ENCODE measurements at places on chromosomes 5 and 9. TPM values are rescaled to one million over a fixed set of nuclear protein-coding genes. Genes with fewer than 3 reads are reported as not detected.

MCC gene
- total RNA-seq = 55.5 TPM

CDH9 gene
- total RNA-seq = not detected

DNA sequence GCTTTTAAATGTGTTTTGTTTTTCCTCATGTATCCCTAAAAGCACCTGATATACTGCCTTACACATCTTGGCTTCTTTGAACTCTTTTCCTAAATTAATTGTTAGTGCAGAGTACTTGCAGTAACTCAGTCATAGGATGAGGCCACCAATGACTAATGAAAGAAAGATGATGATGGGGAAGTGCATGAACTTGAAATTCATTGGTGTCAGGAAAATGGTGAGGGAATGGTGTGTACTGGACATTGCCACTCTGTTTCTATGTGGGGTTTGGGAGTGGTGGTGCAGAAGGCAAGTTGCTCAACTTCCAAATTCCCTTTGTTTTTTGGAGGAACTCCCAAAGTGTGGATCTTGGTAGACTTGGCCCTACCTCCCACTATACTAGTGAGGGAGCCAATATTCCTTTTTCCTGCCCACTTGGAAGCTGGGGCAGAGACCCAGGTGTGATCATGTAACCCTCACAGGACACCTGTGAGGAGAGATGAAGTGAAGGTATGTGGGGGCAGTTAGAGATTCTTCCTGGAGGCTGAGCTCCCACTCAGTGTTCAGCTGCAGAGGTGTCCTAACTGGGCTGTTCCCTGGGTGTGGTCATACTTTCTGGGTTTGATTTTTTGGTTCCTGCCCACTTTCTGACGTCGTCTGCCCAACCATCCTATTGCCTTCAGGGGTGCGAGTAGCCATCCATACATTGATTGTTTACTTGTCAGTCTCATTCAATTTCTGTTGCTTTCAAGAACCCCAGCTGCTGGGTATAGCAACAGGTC, 298.5 kb downstream of the MAST4 start:
- no peak overlapping the region for H3K27ac ChIP-seq
- no peaks in the 10 kb centered on the region for H3K27me3 ChIP-seq
- no peaks in the 10 kb centered on the region for H3K36me3 ChIP-seq
- no peak for DNase-seq
- no peak overlapping the region for H3K4me3 ChIP-seq
- peaks cover 9% of the 10 kb centered on the region for H3K4me1 ChIP-seq

GRCh38 chr9:89778100-89779090, 173.6 kb downstream of the GADD45G start:
- no peaks in the 10 kb centered on the region for H3K27me3 ChIP-seq
- H3K36me3 ChIP-seq = no peaks in the 10 kb centered on the region
- no peak for DNase-seq
- H3K27ac ChIP-seq = no peak overlapping the region
- no peaks in the 10 kb centered on the region for H3K4me1 ChIP-seq
- H3K4me3 ChIP-seq = no peak overlapping the region

GRCh38 chr5:99694884-99695283, 766.1 kb upstream of the CHD1 start:
- H3K4me3 ChIP-seq = no peak overlapping the region
- H3K27ac ChIP-seq = no peak overlapping the region
- no peaks in the 10 kb centered on the region for H3K36me3 ChIP-seq
- no peak for DNase-seq

GRCh38 chr9:30723656-30724055, 1660.8 kb upstream of the ACO1 start:
- no peak overlapping the region for H3K27ac ChIP-seq
- no peaks in the 10 kb centered on the region for H3K4me1 ChIP-seq
- no peak for DNase-seq
- H3K36me3 ChIP-seq = no peaks in the 10 kb centered on the region

DNA sequence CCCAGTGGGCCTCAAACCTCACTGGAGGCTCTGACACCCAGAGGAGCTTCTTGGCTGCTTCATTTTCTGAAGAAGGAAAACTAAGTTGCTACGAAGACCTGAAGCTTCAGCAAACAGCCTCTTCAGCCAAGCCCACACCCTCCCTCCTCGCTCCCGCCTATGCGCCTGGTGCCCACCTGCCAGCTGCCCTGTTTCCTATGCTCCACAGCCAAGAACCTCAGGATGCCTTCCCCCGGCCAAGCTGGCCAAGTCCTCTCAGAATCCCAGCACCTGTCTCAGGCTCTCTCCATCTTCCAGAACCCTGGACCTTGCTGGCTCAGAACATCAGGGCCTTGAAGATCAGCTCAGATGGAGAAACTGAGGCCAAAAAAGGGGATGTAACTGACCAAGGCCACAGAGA, 60.4 kb downstream of the STK10 start:
- no peak for DNase-seq
- H3K4me3 ChIP-seq = no peak overlapping the region
- peaks cover 36% of the 10 kb centered on the region for H3K36me3 ChIP-seq
- H3K4me1 ChIP-seq = no peaks in the 10 kb centered on the region

G3BP1 gene
- 83.3 TPM for total RNA-seq

DNA sequence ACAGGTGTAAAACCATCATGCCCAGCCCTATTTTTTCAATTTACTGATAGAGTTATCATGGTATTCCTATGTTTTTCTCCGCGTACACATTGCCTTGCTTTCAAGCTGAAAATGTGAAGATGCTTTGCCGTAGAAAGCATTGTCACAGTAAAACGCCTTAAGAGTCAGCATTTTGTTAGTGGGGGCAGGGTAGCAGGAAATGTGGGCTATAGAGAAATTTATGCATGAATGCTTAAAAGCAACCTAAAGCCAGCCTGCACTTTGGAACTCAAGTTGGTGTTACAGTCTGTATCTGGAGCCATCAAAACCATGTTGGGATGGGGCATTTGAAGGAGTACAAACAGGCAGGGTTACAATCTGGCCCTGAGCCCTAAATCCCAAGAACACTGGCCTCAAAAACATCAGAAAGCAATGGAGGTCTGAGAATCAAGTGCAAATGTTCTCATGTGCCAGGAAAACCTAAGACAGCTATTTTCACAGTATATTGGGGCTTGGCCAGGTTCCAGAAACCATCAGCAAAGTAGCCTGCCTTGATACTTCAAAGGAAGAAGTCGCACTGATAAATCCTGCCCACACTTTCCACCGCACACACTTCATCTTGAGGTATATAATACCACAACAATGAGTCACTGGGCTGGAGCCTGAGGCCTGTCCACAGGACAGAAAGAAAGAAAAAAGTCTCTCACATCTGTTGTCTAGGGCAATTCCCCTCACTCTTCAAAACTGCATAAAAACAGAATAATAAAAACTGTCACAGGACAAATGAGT, 313.8 kb downstream of the ENC1 start:
- DNase-seq = peak; percentile 12
- no peaks in the 10 kb centered on the region for H3K4me1 ChIP-seq
- H3K27ac ChIP-seq = no peak overlapping the region
- H3K36me3 ChIP-seq = no peaks in the 10 kb centered on the region
- no peak overlapping the region for H3K4me3 ChIP-seq
- no peaks in the 10 kb centered on the region for H3K27me3 ChIP-seq

- H3K4me3 ChIP-seq = no peak overlapping the region
- DNase-seq = no peak
- no peak overlapping the region for H3K27ac ChIP-seq
- no peaks in the 10 kb centered on the region for H3K36me3 ChIP-seq
- no peaks in the 10 kb centered on the region for H3K27me3 ChIP-seq
Observed at GRCh38 chr9:130542457-130543228, 36.7 kb upstream of the FUBP3 start.

DNA sequence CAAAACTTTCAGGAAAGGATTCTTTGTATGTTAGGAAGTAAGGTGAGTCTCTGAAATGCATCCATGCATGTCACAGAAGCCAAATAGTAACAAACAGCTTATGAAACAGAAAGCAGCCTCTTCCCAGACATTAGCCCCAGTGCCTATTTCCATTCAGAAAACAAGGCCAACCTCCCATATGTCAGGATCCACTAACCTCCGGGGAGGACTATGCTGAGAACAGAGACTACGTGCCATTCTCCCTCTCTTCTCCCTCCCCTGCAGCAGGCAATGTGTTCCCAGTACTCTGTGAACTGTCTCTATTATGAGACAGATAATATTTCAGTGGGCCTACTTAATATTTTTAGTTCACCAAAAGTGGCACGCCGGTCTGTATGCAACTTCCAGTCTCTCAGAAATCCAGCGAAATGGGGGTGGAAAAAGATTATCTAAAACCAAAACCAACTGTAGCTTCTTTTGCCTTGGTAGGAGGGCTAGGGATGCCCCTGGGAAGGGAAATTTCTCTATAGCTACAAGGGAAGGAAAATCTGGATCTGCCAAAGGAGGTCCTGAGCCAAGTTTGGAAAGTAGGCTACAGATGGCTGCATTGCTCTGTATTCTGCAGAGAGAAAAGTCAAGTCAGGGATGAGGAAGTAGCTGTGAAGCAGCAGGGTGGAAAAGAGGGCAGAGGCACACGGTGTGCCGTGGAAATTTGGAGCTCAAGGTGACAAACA, 42.0 kb downstream of the VLDLR start:
- no peaks in the 10 kb centered on the region for H3K36me3 ChIP-seq
- H3K27ac ChIP-seq = no peak overlapping the region
- H3K4me1 ChIP-seq = no peaks in the 10 kb centered on the region
- no peak overlapping the region for H3K4me3 ChIP-seq

GRCh38 chr9:117306032-117306431, 108.8 kb downstream of the ASTN2 start:
- H3K4me3 ChIP-seq = no peak overlapping the region
- H3K4me1 ChIP-seq = no peaks in the 10 kb centered on the region
- no peak overlapping the region for H3K27ac ChIP-seq
- H3K36me3 ChIP-seq = no peaks in the 10 kb centered on the region

FOXD4 gene
- not detected for total RNA-seq

IFNA4 gene
- not detected for total RNA-seq

DNA sequence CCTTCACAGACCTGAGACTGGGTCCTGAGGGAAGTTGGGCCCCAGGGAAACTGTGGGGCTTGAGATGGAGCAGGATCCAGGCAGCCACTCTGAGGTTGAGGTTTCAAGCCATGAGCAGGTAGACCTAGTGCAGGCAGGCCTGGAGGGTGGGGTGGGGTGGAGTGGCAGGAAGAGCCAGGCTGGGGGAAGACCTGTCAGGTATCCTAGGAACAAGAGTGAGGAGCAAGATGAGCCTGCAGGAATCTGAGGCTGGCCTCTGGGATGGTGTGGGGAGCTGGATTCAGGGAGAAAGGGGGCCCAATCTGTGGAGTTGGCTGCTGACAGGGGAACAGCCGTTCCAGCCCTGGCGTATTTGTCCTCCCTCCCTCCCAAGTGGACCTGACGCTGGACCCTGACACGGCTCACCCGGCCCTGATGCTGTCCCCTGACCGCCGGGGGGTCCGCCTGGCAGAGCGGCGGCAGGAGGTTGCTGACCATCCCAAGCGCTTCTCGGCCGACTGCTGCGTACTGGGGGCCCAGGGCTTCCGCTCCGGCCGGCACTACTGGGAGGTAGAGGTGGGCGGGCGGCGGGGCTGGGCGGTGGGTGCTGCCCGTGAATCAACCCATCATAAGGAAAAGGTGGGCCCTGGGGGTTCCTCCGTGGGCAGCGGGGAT, 9.8 kb downstream of the RACK1 start:
- H3K27me3 ChIP-seq = no peaks in the 10 kb centered on the region
- H3K27ac ChIP-seq = no peak overlapping the region
- no peaks in the 10 kb centered on the region for H3K4me1 ChIP-seq

DNA sequence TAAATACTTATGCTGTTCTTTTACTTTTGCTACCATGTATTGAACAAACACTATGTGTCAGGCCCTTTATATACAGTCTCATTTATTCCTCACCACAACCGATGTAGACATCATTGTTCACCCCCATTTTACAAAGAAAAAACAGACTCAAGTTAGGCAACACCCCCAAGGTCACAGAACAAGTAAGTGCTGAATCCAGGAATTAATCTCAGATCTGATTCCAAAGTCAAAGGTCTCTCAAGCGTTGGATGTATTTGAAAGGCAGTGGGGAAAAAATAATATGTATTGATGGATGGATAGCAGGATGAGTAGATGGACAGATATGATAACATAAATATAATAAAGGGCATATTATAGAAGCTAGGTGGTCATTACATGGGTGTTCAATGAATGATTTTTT, 85.1 kb upstream of the VLDLR start:
- no peak overlapping the region for H3K27ac ChIP-seq
- no peak for DNase-seq
- H3K4me1 ChIP-seq = no peaks in the 10 kb centered on the region
- H3K36me3 ChIP-seq = no peaks in the 10 kb centered on the region
- H3K4me3 ChIP-seq = no peak overlapping the region

ALDOB gene
- total RNA-seq = not detected

- no peaks in the 10 kb centered on the region for H3K36me3 ChIP-seq
- H3K27me3 ChIP-seq = no peaks in the 10 kb centered on the region
- H3K4me3 ChIP-seq = no peak overlapping the region
- H3K4me1 ChIP-seq = no peaks in the 10 kb centered on the region
- no peak for DNase-seq
- no peak overlapping the region for H3K27ac ChIP-seq
Observed at GRCh38 chr9:86891886-86892437, 55.3 kb downstream of the GAS1 start.

- DNase-seq = peak; percentile 25
- H3K27me3 ChIP-seq = no peaks in the 10 kb centered on the region
- peaks cover 52% of the 10 kb centered on the region for H3K4me1 ChIP-seq
- no peaks in the 10 kb centered on the region for H3K36me3 ChIP-seq
- peak overlapping the region; percentile 100 for H3K27ac ChIP-seq
Observed at GRCh38 chr9:33025572-33026342, 684 bp downstream of the DNAJA1 start.

OR2Y1 gene
- not detected for total RNA-seq

CARD9 gene
- 3.1 TPM for total RNA-seq

- H3K4me3 ChIP-seq = no peak overlapping the region
- H3K27me3 ChIP-seq = no peaks in the 10 kb centered on the region
- H3K4me1 ChIP-seq = peaks cover 36% of the 10 kb centered on the region
- H3K27ac ChIP-seq = peak overlapping the region; percentile 69
Observed at GRCh38 chr5:134545070-134545868, 19.8 kb downstream of the JADE2 start.

DNA sequence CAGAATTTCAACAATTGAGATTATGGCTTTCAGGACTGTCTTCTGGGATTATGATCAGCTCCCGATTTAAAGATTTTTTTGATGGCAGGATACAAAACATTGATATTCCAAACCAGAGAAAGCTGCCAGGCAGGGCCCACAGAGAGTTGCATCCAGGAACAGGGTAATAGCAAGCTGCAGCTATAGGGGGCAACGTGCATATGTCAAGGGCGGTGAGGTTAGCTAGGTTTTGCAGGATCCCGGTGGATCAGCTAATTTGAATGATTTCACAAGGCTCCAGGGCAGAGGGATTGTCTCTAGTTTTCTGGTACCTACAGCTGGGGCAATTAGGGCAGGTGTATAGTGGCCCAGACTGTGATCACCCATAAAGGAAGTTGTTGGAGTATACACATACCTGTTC, 339.4 kb downstream of the CHSY3 start:
- H3K36me3 ChIP-seq = no peaks in the 10 kb centered on the region
- DNase-seq = no peak
- H3K27ac ChIP-seq = no peak overlapping the region
- H3K4me1 ChIP-seq = no peaks in the 10 kb centered on the region

- H3K36me3 ChIP-seq = no peaks in the 10 kb centered on the region
- H3K27ac ChIP-seq = no peak overlapping the region
- DNase-seq = no peak
- peaks cover 48% of the 10 kb centered on the region for H3K27me3 ChIP-seq
- peak overlapping the region; percentile 59 for H3K4me3 ChIP-seq
Observed at GRCh38 chr9:129665814-129666520, 520 bp downstream of the PRRX2 start.

GRCh38 chr5:73155271-73156222, 17.4 kb upstream of the TMEM174 start:
- H3K27me3 ChIP-seq = no peaks in the 10 kb centered on the region
- no peak overlapping the region for H3K27ac ChIP-seq
- H3K4me1 ChIP-seq = no peaks in the 10 kb centered on the region
- DNase-seq = no peak

C5orf52 gene
- not detected for total RNA-seq

CA9 gene
- total RNA-seq = not detected

GRCh38 chr5:124935065-124935464, 188.6 kb upstream of the ZNF608 start:
- H3K4me1 ChIP-seq = no peaks in the 10 kb centered on the region
- H3K4me3 ChIP-seq = no peak overlapping the region
- no peaks in the 10 kb centered on the region for H3K36me3 ChIP-seq

Data from tibial nerve (tissue), 4 donors.